ENCODE measurements at places on chromosomes 7 and 10.
A peak's percentile ranks its signal among the peaks of the same experiment; 100 is the strongest.

DNA sequence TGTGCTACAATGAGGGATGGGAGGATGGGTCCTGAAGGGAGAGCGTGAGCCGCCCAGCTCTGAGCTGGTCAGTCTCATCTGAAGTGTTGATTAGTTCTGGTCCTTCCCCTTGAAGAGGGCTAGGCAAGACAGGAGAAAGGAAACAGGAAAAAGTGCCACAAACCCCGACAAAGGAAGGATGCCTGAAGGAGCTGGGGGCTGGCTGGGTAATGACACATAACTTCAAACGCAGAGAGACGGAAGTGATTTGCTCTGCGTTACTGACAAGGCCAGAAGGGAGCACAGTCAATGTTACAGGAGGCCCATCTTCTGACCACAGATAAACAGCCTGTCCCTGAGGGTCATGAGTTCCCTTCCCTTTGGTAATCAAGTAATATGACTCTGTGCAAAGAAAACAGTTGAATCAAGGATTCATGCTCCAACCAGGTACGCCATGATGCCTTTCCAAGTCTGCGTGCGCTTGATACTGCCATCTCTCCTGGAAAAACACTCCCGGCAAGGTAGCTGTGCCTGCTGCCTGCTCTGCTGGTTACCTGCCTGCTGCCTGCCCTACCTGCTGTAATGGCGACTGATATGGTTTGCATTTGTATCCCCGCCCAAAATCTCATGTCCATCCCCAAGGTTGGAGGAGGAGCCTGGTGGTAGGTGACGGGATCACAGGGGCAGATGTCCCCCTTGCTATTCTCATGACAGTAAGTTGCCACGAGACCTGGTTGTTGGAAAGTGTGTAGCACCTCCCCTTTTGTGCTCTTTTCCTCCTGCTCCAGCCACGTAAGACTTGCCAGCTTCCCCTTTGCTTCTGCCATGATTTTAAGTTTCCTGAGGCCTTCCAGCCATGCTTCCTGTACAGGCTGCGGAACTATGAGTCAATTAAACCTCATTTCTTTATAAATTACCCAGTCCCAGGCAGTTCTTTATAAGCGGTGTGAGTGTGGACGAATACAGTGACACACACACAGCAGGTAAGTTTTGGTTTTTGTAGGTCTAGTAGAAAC lies 57.9 kb downstream of the GRB10 start:
- DNase-seq = no peak

GRCh38 chr7:22872096-22872807 lies 49.6 kb upstream of the TOMM7 start:
- DNase-seq = no peak

DNA sequence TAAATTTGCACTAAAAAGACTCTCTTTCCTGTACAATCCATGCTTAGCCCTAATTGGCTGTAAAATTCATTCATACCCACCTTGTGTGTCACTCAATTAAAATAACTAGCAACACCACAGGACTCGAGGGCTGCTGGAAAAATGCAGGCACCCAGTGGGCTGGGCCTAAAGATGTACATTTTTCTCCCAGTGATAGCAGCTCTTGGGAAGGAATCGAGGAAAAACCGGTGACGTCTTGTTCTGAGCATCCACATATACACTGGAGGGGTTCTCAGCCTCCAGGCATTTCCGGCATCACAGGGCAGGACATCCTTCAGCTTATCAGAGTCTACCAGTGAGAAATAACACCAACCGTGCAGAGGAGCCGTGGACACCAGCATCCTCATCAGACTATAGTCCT lies 85.8 kb upstream of the PITRM1 start:
- peak; percentile 28 for DNase-seq

- DNase-seq = no peak
Measured at GRCh38 chr7:104908636-104909035, 105.4 kb upstream of the KMT2E start.

DNA sequence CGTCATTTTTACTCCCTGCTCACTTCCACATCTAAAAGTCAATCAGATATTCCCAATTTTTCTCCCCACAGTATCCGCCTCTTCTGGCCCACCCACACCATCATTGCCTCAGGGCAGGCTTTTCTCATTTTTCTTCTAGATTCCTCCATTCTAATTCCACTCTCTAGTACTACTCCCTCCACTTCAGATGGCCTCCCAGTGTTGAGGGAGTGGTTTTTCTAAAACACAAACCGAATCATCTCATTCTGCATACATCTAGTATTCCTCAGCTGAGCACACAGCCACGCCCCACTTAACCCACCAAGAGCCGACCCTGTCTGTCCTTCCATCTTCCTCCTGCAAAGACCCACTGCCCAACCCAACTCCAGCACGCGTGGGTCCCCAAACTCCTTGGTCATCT lies 314.9 kb upstream of the NPVF start:
- DNase-seq = no peak

DNA sequence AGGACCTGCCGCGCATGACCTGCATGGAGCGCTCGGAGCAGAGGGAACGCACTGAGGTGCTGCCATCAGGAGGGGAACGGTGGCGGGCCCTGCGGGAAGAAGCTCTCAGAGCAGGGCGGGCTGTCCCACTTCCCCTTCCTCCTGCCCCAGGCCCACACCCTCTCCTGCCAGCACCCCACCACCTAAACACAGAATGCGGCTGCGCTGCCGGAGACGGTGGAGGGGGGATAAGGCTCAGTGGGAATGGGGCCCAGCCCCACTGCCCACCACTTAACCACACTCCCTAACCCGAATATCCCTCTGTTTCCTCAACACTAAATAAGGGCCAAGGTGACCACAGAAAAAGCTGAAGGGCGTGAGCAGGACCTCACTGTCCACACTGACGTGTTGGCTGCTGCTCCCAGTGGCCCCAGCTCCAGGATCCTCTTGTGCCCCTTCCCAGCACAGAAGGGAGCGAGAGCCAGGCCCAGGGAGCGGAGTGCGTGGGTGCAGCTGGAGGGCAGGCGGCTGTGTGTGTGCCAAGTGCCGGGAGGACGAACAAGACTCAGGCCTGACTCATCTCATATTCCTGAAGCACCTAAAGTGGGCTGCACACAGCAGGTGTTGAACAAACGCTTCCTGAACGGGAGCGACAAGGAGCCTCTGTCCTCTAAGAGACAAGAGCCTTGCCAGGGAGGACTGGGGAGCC lies 116.8 kb downstream of the MAD1L1 start:
- no peak for DNase-seq

- DNase-seq = no peak
Measured at GRCh38 chr10:80497187-80498077, 40.3 kb upstream of the SH2D4B start.

DNA sequence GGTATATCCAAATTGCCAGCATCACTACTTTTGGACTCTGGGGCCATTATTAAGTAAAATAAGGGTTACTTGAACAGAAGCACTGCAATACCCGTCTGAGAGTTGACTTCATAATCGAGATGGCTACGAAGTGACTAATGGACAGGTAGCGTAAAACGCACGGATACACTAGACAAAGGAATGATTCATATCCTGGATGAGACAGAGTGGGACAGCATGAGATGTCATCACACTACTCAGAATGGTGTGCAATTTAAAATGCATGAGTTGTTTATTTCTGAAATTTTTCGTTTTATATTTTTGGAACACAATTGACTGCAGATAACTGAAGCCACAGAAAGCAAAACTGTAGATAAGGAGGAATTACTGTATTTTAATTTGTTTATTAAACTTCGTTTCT lies 421.5 kb upstream of the LRGUK start:
- DNase-seq = no peak

DNA sequence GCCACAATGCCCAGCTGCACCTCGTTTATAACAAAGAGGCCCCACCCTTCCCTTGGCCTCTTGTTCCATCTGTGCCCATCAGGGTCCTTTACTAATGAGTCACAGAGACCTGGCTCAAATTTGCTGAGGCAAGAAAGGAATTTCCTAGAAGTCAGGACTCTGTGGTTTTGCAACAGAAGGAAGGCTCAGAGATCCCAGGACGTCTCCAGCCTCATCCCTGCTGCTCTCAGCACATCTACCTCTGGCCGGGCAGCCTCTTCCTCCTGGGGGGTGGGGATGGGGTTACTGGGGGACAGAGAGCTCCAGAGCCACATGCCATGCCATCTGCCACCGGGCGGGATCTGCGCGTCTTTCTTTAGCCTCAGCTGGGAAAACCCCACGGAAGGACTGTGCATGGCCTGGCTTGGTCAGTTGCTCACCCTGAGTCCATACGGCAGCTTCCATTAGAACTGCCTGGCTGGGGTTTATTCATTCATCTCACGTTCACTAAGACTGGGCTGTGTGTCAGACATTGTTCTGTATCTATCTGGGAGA lies 41.9 kb upstream of the PSMG3 start:
- DNase-seq = no peak

GRCh38 chr7:5423306-5423975 lies at the start of gene TNRC18:
Gene TNRC18 (minus strand): TSS chr7:5423834. CDS start chr7:5421246, 2,588 bp downstream.
- DNase-seq = peak; percentile 89

GRCh38 chr7:22433710-22434460 lies 66.1 kb downstream of the STEAP1B start:
- no peak for DNase-seq

DNA sequence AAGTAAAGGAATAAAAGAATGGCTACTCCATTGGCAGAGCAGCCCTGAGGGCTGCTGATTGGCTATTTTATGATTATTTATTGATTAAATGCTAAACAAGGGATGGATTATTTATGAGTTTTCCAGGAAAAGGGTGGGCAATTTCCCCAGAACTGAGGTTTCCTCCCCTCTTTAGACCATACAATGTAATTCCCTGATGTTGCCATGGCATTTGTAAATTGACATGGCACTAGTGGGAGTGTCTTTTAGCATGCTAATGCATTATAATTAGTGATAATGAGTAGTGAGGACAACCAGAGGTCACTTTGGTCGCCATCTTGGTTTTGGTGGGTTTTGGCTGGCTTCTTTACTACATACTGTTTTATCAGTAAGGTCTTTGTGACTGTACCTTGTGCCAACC lies 55.5 kb downstream of the BBS9 start:
- DNase-seq = no peak

DNA sequence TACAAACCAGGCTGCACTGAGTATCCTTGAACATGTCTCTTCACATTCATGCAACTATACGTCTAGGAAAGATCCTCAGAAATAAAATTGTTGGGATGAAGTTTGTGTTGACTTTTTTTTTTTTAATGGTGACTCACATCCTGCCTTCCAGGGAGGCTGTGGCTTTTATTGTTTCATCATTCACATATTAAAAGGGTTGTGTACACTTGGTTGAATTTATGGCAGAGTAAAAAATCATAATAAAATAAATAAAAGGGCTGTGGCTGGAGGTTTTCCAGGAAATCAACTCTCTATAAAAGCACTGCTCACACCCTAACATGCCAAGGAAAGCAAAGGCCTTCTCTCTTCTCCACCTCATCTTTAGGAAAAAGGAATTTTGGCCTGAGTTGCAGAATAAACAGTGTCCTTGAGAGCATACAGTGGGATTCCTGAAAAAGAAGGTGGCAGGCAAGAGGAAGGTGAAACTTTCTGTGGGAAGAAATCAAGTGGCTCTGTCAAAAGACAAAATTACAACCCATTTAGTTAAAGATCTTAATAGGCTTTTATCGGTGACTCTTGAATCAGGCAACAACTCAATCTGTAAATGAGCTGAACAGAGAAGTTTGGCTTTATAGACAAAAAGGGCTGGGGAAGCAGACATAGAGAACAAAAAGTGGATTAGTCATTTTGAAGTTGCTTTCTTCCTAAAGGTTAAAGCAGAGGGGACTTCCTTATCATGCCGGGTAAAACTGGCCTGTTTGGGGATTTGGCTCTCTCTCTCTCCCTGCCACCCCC lies 41.6 kb upstream of the FHIP2A start:
- DNase-seq = no peak

DNA sequence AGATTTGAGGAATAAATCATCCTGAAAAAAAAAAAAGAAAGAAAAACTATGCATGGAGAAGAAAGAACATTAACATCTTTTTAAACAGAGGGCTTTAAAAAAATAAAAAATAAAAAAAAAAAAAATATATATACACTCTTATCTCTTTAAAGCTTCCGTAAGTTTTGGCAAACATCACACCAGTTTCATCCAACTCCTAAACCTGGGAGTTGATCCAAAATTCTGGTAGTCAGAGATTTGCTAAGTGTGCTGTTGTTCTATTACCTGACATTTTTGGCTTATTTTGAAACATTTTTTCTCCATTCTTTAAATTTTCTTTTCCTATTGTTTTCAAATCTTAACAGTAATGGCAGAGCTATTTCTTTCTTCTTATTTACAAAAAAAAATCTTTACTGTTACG lies 273.1 kb downstream of the AGMO start:
- DNase-seq = no peak

DNA sequence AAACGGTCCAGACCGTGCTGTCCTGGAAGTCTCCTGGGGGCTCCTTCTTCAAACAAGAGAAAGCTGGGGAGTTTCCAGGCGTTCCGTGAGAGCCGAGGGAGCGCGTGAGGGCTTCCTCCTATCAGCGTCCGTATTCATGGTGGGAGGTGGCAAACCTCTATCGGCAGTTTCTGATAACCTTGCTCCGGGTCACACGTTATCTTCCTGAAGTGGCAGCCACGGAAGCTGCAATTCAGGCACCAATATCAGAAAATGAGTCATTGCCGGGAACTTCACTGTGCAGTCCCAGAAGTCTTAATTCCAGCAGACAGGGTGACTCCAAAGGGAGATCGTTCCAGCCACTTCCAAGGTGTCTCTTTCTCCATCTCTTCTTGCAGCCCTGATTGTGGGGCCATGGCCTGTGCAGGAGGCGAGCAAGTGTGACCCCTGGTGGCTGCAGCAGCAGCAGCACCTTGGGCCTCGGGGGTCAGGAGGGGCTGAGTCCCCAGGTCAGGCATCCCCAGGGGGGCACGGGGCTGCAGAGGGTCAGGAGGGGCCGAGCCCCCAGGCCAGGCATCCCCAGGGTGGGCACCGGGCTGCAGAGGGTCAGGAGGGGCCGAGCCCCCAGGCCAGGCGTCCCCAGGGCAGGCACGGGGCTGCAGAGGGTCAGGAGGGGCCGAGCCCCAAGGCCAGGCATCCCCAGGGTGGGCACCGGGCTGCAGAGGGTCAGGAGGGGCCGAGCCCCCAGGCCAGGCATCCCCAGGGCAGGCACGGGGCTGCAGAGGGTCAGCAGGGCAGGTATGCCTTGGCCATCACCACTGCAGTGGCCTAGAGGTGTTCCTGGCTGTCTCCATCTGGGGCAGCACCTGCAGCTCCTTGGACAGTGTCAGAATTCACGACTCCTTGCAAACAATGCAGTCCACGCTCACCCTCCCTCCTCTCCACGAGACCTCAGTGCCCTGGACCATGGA lies 538.7 kb downstream of the DNAJB6 start:
- no peak for DNase-seq

GRCh38 chr10:13224210-13224995 lies 9.8 kb downstream of the UCMA start:
- peak; percentile 65 for DNase-seq

DNA sequence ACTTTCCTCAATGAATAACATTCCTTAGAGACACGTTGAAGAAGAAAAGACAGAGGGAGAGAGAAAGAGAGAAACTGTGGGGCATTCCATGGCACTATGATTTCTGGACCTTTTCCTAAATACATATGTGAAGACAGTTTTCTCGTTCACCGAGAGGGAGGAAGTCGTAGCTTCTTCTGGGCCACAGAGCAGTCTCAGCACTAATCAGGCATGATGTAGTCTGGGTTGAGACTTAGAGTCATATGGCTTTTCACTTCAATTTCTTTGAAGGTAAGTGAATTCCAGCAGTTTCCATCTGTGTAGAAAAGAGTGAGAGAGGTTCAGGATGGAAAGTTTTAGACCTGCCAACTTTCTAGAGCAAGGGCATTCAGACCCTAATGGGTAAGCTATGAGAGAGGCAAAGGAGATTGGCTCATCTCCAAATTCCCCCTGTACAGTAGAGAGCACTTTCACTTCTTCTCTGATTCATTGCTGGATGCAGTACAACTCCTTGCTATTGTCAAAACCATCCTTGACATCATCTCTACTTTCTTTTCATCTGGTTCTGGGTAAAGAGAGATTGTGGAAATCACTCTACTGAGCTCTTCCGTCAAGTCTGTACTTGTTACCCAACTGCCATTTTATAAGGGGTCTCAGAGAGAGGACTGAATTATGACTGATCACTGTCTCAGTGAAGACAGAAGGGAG lies 31.5 kb upstream of the OR9A4 start:
- DNase-seq = no peak
